Activated CD4-positive, alpha-beta T cell treated with anti-CD3 and anti-CD28 coated beads for 4 hours (primary cell): ENCODE measurements at places on chromosomes 1 and 21.

GRCh38 chr1:12019858-12020509, 686 bp downstream of the MIIP start:
- no peak for DNase-seq

DNA sequence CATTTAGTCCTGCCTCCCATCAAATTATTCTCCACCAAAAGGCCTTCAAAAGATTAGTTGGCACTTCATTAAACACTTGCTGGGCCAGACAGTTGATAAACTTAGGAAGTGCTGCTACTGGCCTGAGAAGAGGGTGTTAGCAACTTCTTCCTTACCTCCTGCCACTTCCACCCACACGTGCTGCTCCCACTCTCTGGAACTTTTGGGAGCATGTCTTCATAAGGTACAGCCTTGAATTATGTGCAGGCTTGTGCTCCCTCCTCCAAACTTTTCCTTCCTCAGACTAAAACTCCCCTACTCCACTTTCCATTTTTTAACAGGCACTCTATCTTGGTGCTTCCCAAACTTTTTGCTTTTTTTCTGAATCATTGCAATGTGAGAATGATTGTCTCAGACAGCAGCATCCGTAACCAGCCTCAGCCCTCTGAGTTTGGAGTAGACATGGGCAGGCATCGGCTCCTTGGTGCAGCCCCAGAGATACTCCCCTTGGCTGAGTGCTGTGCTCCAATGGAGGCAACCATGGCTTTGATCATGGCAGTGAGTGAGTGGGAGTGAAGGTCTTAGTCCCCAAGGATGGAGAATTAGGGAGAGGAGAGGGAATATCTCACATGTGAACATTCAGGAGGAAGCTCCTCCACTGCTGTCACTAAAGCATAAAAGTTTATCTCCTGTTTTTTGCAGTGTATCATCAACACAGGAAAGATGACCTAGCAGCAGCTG, 8.7 kb upstream of the LELP1 start:
- no peak for DNase-seq

DNA sequence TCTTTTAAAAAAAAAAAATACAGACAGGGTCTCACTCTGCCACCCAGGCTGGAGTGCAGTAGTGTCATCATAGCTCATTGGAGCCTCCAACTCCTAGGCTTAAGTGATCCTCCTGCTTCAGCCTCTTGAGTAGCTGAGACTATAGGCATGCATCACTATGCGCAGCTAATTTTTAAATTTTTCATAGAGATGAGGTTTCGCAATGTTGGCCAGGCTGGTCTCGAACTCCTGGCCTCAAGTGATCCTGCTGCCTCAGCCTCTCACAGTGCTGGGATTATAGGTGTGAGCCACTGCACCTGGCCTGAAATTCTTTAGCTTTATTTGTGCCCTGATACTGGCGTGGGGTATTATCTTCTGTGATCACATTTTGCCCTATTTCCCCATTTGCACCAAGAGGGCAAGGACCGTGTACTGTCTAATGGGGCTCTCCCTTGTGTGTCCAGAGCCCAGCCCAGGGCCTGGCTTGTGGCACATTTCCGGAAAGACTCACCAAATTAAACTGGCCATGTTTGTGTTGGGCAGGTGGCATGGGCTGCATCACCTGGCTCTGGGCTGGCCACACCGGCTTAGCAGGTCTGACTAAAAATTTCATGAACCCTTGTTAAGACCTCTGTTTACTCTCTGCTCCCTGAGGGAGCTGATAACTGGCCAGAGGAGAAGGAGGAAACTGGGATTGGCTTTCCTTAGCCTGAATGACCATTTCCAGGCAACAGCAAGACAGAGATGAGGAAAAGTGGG, 32.2 kb downstream of the TRIM62 start:
- DNase-seq, result no peak

DNA sequence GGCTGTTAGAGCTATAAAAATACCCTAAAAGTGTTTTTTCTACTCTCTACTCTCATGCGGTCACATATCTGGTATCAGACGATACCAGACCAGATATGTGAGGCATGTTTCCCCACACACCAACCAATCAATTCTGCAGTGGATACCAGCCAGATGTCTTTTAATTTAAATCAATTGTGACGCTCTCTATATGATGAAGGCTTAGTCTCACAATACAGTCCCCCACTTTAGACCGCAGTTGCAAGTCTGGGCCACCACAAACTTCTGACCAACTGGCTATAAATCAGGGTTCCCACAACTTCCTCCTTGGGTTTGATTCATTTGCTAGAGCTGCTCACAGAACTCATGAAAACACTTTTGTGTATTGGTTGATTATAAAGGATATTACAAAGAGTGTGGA, 586.1 kb upstream of the ZP4 start:
- DNase-seq, result no peak

DNA sequence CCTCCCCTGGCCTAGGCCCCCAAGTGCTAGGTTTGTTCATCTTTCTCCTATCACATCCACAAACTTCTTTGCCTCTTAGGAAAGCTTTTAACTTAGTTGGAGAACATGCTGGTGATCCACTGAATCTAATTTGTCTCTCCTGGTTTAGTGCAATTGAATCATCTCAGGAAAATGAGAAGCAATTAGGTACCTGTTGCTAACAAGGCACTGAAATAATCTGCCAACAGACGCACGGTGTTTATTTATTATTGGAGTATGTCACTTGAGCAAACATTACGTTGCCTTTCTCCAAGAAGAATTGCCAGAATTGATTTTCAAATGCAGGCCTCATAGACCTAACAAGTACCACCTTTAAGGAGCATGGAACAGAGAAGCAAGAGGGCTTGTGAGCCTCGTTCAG, 309.4 kb downstream of the NFIA start:
- no peak for DNase-seq

DNA sequence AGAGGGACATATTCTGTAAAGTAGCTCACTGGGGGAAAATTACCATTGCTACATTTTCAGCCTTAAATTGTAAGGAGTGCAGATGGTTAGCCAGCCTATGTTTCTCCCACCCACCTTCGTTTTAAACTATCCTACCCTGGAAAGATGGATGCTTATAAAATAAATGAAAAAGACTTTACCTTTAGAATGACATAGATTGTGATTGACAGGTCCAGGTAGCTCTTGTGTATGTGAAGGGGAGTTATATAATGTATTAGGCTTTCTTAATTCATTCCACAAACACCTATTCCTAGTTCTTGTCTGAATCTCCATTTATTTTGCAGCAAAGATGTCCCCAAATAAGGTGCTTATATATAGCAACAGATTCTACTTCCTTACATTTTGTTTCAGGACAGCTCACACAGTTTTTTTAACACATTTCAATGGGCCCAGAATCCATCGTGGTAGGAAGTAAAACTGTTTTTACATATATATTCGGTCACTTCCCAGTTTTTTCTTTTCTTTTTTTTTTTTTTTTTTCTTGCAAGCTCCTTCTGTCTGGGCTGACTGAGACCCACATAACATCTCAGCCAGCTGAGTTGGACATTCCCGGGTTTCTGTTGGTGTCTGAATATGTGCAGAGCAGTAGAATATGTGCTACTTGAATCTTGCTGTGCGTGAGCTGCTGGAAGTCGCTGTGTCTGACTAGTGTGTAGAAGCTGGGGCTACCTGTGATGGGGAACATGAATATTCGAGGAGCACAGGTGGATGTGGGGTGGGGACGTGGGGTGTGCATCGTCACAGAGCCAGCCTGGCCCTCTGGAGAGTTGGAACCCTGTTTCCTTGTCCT, 27.8 kb downstream of the UCK2 start:
- DNase-seq, result no peak

DNA sequence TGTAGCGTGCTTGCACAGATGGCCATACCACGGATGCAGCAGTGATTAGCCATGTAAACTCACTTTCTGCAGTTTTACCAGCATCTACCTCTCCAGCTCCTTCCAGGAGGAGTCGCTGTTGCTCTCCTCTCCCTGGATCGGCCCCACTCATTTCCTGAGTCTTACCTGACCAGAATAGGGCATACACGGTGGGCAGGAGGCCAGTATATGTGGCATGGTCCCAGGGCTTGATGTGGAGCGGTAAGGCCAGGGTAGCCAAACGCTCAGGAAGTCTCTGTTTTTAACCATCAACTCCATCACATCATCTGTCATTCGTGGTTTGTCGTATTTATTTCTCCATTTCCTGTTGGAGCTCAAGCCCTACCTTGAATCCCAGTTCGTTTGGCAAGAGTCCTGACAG, 163.4 kb upstream of the USP24 start:
- no peak for DNase-seq

- DNase-seq, result no peak
Measured at GRCh38 chr1:19057182-19057779, 100.8 kb upstream of the IFFO2 start.

DNA sequence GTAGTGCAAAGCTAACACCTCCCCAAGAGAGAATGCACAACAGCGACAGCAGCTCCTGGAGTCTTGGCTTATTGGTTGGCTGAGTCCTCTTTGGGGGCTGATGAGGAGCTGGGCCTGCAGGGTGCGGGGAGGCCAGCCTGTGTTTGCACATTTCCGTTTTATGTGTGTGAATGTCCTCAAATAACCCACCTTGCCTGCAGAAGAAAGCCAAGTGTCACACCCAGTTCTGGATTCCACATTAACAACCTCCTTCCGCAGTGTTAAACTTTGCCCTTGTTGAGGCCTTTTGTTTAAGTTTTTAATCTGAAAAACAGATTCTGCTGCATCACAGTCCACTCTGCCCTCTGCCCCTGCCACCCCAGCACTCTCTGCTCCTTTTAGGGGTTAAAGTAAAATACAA, 274.5 kb downstream of the TM2D1 start:
- DNase-seq, result no peak

DNA sequence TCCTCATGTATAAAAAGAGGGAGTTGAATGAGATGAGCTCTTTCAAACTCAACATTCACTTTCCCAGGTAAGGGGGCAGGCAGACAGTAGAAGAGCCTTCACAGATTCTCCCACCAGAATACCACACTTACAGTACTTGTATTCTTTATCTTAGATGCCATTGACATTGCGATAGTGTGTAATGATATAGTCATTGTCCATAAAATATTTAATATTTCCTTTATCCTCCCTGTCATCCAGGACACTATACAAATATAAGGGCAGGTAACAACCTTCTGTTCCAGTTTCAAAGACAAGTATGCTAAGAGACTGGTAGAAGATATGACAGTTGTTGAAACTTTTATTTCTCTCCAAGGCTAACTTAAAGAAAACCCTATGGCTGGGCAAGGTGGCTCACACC, 56.5 kb upstream of the MTF2 start:
- no peak for DNase-seq

DNA sequence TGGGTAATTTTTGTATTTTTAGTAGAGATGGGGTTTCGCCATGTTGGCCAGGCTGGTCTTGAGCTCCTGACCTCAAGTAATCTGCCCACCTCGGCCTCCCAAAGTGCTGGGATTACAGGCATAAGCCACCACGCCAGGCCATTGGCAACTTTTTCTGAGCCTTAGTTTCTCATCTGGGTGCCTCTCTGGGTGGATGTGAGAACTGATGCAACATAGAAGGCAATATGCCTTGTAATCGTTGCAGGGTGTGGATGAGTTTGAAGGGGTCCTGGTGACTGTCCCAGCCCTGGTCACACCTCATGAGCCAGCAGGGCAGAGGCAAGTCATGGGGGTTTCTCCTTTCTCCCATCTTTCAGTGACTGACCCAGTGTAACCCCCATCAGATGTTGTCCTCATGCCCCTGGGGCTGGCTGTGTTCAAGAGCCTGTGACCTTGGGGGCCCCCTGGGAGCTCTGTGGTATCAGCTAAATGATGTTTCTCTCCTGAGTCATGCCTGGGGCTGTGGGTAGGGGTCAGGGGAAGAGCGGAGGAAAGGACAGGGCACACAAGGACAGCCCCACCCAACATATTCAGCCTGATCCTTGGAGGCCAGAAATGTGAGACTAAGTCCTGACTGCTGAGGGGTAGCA, 3.6 kb downstream of the COL9A2 start:
- DNase-seq, result no peak

DNA sequence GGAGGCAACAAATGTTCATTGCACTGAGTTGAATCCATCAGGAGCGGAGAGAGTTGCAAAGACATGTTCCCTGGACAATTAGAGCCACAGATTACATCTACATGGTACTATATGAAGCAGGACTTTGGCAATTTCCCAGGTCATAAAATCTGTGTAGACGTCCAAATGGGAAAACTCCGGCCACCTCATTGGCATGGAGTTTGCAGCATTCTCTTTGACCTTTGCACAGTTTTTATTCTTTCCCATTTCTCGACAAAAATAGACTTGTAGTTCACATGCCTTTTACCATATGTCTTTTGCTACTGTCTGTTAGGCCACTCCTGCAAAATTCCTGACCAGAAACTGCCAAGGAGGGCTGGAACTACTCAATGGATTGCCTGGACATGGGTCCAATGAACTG, 48.2 kb downstream of the UBE2T start:
- DNase-seq, result no peak

DNA sequence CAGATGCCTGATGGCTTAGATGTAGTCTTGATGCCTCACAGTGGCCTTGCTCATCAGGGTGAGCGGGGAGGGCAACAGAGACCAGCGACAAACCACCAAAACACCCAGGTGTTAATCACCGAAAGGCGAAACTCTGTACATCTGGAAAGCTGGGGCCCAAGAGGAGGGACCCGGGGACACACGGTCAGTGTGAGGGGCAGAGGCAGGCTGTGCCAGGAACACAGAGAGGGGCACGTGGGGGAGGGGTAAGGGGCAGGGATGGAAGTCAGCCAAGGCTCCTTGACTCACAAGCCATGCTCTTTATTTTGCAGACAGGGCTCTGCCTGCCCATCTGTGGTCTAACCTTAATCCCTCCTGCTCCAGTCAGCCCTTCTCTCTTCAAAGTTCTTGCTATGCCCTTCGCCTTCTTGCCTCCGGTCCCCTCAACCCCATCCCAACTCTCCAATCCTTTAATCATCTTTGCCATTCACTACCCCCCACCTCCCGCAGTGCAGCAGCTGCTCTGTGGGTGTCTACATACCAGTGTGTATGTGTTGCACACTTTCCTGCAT, 4.3 kb downstream of the MEF2D start:
- DNase-seq, result no peak

- no peak for DNase-seq
Measured at GRCh38 chr1:88376421-88376820, 307.7 kb upstream of the PKN2 start.

DNA sequence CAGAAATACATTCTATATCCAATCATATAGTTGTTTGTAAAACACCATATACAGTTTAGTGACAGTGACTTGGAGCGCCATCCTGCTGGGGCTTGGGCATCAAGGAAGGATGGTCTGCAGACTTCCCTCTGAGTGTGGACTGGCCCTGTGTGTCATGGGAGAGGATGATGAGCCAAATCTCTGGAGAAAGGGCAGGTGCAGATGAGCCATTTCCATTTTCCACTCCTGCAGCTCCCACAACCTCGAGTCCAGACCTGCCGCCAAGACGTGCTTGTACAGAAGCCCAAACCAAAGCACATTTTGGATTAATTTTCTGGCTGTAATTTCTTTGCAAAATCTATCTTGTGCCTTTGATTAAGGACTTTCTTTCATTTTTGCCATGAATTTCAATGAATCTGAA, 48.3 kb upstream of the SLC22A15 start:
- DNase-seq, result no peak

DNA sequence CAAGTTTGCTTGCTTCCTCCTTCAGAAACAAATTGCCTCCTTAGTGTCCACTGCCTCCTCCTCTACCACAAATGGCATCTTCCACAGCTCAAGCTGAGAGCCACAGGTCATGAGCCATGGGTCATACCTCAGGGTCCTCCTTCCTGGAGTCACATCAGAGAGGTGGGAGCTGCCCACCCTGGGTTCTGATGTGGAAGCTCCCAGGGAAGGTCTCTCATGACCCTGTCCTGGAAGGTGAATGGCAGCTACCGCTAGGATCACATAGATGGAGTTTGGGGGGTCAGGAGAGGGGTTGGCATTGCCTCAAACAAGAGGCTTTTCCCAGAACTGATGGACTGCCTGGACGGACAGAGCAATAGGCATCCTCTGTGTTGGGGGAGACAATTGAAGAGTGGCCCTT, 321.4 kb downstream of the MATN1 start:
- no peak for DNase-seq

- no peak for DNase-seq
Measured at GRCh38 chr1:157288492-157288891, 150.3 kb upstream of the ETV3 start.
